ENCODE measurements at places on chromosomes 6 and 20. TPM values are rescaled to one million over a fixed set of nuclear protein-coding genes. Genes with fewer than 3 reads are reported as not detected.

GRCh38 chr6:7644417-7644816, 54.4 kb downstream of the SNRNP48 start:
- DNase-seq, result no peak

Gene CTAGE9
- not detected for total RNA-seq

Gene ANKRD66
- not detected for total RNA-seq

DNA sequence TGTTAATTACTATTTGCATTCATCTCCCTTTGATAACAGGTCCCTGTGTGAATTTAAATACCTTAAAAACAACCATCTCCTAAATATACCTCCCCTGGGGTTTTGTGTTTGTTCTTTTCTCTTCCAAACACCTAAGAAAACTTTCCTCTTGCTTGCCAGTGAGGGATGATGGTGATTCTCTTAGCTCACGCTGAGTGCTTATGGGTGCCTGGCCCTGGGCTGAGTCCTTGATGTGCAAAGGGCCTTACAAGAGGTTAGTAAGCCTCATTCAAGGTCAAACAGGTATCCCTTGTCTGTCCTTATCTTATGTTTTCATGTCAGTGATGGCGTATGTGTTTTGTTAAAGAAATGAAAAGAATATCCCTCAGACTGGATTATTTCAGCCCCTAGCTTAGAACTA, 76.3 kb downstream of the SYCP2L start:
- DNase-seq, result no peak

Gene ZBTB12
- total RNA-seq, result 3.5 TPM

Gene GPR6
- total RNA-seq, result not detected

- no peak for DNase-seq
Observed at GRCh38 chr6:139519571-139520031, 145.2 kb upstream of the CITED2 start.

DNA sequence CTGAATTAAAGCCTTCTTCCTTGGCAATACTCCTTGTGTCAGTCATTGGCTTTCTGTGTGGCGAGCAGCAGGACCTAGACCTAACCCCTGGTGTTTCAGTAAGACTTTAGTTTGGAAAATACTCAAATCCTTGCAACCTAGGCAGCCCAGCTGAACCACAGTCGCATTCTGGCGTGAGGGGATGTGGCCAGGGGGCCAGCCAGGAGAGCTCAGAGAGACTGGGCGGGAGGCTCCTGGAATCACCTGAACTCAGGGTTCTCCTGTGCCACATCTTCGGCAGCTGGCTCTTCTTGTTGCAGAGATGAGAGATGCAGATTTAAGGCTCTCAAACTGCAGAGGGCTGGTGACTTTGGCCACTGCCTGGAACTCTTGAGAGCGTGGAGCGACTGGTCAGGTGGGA, 102.7 kb downstream of the SYNDIG1 start:
- DNase-seq, result no peak

DNA sequence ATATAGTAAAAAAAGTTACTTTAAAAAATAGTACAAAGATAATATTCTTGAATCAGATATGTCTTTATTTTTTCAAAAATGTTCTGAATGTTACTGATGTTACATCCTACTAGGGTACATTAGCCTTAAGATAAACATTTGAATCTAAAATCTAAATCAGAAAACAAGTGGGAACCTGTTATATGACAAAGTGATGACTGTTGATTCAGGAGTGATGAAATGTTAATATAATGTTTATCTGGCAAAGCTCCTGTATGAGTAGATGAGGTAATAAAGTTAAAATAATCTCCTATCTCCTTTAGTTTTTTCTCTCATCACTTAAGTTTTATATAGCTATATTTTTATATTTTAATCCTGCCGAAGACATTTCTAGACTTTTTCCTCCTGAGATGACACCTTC, 4.2 kb downstream of the DOP1A start:
- no peak for DNase-seq

Gene REM1
- 0.32 TPM for total RNA-seq

- no peak for DNase-seq
Observed at GRCh38 chr20:44153636-44154043, 33.3 kb downstream of the JPH2 start.

DNA sequence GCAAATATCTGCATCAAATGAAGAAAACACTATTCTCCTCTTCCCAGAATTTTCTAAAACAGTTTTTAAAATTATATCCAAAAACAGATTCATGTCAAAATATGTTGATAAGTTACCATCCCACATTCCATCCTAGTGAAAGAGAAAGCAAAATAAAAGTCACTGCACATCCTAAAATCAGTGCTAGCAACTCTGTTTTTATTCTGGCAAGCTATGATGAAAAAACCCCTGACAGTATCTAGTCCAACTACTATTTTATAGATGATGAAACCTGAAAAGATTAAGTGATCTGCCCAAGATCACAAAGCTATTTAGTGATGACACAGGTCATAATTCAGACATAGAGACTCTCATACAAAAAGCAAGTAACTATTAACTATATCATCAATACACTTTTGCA, 190.3 kb upstream of the SHLD1 start:
- DNase-seq, result no peak

Gene SIRPD
- not detected for total RNA-seq

All from pulmonary artery endothelial cell (primary cell).